ENCODE measurements at places on chromosomes 11 and 22. TPM values are rescaled to one million over a fixed set of nuclear protein-coding genes. Genes with fewer than 3 reads are reported as not detected.

- DNase-seq = no peak
Observed at GRCh38 chr22:25572708-25573171, 8.3 kb downstream of the GRK3 start.

SESN3 gene
- 17.5 TPM for total RNA-seq

UQCC3 gene
- total RNA-seq = 6.0 TPM

DNA sequence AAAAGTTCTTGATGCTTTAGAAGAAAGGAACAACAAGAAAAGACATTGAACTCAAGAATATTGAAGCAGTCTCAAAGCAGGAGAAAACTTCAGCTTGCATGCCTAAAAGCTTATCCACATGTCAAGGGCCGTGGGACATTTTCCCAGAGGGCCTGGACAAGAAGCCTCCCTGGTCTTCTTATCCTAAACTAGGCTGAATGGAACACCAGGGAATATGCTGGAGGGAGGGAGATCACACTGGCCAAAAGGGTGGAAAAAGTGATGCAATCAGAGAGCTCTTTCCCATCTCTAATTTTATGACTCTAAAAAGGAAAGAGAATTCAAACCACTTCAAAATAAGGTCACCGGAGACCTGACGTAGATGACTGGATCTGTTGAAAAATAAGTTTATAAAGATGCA, 107.2 kb downstream of the MPPED2 start:
- DNase-seq = no peak

DNA sequence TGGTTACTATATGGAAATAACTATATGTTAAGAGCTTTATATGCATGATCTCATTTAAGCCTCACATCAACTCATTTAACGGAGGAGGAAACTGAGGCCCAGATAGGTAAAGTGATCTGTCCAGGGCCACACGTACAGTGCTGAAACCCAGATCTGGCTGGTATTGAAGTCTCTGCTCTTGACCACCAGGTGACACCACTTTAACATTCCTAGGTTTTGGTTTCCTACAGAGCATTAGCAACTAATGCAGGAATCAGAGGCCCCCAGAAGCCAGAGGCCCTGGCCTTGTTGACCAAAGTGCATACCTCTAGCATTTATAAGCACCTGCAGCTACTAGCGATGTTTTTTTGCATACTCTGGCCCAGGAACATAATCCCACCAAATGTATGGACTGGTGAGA, 12.9 kb upstream of the LIMK2 start:
- no peak for DNase-seq

- no peak for DNase-seq
Observed at GRCh38 chr11:26512196-26512595, 59.9 kb downstream of the MUC15 start.

GRCh38 chr11:12841946-12842630, 167.0 kb upstream of the RASSF10 start:
- peak; percentile 23 for DNase-seq

- no peak for DNase-seq
Observed at GRCh38 chr11:9038541-9038940, 34.7 kb upstream of the NRIP3 start.

PNPLA3 gene
- total RNA-seq = 0.29 TPM

DNA sequence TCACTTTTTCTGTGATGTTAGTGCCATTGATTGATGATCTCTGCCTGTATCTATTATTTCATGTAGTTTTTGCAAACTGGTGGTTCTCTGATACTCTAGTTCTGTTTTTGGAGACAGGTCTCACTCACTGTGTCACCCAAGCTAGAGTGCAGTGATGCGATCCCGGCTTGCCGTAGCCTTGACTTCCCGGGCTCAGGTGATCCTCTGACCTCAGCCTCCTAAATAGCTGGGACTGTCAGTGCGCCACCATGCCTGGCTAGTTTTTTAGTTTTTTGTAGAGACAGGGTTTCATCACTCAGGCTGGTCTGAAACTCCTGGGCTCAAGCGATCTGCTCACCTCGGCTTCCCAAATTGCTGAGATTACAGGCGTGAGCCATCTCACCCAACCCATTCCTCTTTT, 16.4 kb downstream of the TEAD1 start:
- no peak for DNase-seq

ADM2 gene
- total RNA-seq = 8.3 TPM

F2 gene
- not detected for total RNA-seq

GRCh38 chr22:47161631-47162030, 399.2 kb downstream of the TBC1D22A start:
- DNase-seq = no peak

DNA sequence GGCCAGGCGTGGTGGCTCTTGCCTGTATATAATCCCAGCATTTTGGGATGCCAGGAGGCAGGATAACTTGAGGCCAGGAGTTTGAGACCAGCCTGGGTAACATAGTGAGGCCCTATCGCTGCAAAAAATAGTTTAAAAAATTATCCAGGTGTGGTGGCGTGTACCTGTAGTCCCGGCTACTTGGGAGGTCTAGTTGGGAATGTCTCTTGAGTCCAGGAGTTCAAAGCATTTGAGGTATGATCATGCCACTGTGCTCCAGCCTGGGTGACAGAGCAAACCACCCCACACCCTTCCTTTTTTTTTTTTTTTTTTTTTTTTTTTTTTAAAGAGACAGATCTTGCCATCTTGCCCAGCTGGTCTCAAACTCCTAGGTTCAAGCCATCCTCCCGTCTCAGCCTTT, 16.8 kb downstream of the CBL start:
- no peak for DNase-seq

DNA sequence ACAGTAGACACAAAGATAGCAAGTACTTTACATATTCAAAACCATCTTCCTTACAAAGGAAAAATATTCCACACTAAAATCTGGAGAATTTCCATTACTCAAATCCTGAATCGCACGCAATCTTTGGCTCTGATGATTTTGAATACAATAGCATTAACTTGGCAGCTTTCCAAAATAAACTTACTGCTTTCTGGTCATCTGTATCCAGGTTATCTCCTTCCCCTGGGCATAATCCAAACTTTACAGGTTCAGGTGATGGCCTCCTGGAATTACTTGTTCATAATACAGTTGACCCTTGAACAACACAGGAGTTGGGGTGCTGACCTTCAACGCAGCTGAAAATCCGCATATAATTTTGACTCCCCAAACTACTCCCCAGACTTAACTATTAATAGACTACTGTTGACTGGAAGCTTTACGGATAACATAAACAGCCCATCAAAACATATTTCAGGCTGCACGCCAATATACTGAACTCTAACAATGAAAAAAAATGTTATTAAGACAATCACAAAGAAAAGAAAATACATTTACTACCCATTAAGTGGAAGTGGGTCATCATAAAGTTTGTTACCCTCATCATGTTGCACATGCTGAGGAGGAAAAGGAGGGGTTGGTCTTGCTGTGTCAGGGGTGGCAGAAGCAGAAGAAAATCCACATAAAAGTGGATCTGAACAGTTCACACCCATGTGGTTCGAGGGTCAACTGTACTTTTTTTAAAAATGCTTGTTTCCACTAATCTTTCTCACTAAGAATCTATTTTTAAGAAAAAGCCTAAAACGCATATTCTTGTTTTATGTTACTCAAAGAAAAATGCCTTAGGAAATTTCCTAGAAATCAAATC, 6.5 kb downstream of the MTMR2 start:
- no peak for DNase-seq

GSTT2 gene
- total RNA-seq = not detected

DNA sequence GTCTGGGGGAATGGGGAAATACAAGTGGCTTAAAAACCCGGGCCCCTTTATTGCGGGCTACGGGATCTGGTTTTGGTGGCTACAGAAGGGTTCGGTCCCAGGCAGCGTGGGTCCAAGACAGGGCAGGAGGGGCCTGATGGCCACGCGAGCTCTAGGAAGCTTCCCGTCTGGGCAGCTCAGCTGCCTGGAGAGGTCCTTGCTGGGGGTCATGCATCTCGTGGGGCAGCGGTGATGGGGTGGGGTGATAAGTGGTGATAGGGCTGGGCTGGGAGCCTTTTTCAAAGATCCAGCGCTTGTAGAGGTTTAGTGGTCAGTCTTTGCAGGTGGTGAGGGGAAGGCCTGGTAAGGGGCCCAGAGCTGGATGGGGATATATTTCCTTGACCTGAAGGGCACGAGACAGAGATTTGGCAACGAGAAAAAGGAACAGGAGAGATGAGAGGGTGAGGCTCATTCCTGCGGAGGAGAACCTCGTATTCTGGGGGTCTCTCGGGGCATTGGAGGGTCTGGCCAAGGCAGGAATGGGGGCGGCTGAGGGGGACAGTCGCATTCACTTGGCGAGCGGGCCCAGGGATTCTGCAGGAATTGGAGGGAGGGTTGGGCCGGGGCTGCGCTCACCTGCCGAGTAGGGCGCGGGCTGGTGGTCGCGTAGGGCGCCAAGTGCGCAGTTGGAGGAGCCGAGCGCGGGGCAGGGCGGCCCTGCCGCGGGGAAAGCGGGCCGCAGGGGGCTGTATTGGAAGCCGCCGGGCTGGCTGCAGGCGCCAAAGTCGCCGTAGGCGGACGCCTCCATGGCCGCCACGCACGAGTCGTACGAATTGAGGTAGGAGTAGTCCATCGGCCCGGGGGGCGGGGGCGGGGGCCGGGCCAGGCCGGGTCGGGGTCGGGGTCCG, 560 bp downstream of the PHOX2A start:
- DNase-seq = no peak

TSPAN18 gene
- 7.3 TPM for total RNA-seq

- no peak for DNase-seq
Observed at GRCh38 chr11:693415-693831, 1.6 kb downstream of the DEAF1 start.

GRCh38 chr11:70250876-70251658, 19.4 kb upstream of the PPFIA1 start:
- DNase-seq = no peak

USP28 gene
- total RNA-seq = 26.8 TPM

HPX gene
- total RNA-seq = 0.64 TPM

- DNase-seq = no peak
Observed at GRCh38 chr22:43308836-43309235, 34.3 kb downstream of the SCUBE1 start.

- DNase-seq = no peak
Observed at GRCh38 chr22:49751966-49752597, 75.6 kb downstream of the BRD1 start.

DNA sequence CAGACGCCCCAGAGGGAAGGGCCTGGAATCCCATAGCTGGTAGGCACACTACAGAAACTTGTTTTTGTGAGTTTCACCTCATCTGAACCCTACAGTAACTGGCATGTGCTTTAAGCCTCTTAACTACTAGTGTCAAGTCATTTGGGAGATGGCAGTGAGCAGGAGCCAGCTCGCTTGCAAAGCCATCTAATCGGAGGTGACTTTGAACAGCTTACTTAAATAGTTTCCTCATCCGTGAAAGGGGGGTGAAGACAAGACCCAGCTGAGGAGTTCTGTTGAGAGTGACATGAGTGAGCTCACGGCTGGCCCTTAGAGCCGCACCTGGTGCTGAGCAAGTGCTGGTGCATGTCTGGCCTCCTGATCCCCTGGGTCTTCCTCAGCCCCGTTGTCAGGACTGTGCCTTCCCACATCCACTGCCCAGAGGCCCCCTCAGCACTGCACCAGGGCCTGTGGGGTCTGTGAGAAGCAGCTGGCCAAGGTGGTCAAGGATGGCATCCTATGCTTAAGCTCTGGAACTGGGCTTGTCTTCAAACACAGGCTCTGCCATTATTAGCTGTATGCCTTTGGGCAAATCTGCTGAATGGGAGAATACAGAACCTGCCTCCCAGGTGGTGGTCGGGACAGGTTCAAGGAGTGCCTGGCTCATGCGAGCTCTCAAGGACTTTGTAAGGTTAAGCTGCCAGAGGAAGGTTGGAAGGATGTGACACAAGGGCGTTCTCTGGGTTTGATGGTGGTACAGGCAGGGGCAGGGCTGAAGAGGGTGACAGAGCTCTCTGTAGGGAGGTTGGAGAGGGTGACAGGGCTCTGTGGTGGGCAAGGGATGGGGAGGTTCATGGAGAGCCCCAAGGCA, 27.3 kb downstream of the INCENP start:
- DNase-seq = no peak

DNA sequence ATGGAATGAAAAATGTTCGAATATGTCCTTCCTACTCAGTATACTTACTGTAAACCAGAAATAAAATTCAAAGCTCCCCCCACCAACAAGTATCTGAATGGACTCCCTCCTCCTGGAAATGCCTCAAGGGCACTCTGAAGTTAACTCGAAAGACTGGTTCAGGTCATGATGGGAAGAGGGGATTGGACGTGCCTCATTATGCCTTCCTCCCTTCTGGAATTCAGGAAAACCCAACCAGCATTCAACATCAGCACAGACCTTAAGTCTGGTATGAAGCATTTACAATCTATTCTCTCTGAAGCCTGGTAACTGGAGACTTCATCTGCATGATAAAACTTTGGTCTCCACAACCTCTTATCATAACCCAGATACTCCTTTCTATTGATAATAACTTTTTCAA, 428.3 kb upstream of the RAG2 start:
- no peak for DNase-seq

- no peak for DNase-seq
Observed at GRCh38 chr11:58965246-58965985, 26.1 kb downstream of the GLYATL1 start.

- DNase-seq = no peak
Observed at GRCh38 chr11:17531636-17532113, 12.5 kb downstream of the USH1C start.

DNA sequence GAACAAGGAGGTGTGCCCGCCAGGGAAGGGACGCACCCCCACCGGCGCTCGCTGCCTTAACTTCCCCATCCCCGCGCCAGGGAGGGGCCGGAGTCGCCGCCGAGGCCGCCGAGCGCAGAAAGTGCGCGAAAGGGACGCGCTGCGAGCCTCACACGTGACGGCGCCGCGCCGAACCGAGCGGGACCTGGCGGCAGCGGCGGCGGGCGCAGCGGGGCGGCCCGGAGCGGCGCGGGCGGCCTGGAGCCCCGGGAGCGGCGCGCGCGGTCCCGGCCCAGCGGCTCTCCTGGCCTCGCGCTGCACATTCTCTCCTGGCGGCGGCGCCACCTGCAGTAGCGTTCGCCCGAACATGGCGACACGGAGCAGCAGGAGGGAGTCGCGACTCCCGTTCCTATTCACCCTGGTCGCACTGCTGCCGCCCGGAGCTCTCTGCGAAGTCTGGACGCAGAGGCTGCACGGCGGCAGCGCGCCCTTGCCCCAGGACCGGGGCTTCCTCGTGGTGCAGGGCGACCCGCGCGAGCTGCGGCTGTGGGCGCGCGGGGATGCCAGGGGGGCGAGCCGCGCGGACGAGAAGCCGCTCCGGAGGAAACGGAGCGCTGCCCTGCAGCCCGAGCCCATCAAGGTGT, at the start of gene SORL1:
Gene SORL1 (plus strand): TSS at position 329 of the 623 bp plus-strand sequence. CDS start 18 bp downstream, at position 347.
- peak; percentile 86 for DNase-seq

DNA sequence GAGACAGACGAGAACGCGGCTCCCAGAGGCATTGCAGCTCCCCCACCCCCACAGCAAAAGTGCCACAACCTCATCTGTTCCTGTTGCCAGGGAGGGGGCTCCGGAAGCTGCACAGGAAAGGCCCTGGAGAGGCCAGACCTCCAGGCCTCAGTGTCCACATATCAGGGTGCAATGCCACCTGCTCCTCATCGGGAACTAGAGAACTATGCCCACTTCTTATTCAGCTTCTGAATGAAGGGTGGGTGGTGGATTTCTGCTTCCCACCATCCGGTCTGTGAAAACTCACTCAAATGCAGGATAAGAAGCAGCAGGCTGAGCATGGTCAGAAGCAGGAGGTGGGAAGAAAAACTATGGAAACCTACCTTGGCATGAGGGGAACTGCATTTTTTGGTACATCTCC, 105.9 kb downstream of the MED15 start:
- DNase-seq = no peak

Data from activated naive CD4-positive, alpha-beta T cell treated with anti-CD3 and anti-CD28 coated beads for 36 hours (primary cell).